ENCODE measurements at places on chromosomes 5 and 9.

- no peak for DNase-seq
Measured at GRCh38 chr9:109411798-109412352, 86.2 kb downstream of the PTPN3 start.

DNA sequence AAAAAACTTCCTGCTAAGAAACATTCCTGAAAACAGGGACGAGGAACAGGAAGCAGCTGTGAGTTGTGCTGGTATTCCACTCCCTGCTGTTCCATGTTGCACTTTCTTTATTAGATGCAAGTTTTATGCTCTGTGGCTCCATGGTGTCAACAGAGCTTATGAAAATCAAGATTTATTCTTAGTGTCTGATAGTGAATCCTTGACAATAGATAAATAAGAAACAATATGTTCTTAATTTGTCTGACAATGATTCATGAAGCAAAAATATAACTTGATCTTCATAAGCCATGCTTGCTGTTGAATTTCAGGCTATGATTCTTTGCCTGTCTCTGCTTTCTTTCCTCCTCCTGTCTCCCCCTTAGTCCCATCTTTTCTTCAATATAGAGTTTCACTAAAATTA is 119.6 kb downstream of the DROSHA start:
- DNase-seq = no peak

DNA sequence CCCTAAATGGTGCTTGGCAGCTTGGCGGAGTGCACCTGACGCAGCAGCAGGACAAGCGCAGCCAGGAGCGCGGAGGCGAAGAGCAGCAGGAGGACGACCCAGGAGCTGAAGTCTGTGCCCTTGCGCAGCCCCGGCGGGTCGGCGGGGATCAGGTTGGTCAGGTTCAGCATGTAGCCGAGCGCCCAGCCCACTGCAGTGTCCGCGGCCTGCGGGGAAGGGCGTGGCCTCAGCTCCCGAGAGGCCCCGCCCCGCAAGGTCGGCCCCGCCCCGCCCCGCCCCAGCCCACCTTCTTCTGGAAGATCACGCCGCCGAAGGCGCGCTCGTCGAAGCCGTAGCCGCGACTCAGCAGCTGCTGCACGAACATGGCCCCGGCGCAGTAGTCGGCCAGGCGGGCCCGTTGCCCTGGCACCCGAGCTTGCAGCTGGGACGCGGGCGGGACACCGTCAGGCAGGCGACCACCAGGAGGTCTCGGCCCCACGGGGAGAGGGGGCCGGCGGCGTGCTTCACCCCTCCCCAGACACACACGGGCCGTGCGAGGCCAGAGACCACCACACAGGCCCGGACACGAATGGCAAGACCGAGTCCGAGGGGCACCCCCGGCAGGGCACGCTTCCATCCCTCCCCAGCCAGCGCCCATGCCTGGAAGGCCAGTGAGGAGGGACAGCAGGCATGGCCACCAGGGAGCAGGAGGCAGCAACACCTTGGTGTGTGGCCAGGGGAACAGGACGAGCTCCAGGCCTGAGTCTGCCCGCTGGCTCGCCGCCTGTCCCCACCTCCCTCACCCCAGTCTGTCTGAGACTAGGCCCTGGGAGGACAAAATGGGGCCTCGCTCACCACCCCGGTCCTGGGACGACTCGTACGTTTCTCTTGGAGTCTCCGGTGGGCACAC is 2.9 kb upstream of the NPDC1 start:
- no peak for DNase-seq

DNA sequence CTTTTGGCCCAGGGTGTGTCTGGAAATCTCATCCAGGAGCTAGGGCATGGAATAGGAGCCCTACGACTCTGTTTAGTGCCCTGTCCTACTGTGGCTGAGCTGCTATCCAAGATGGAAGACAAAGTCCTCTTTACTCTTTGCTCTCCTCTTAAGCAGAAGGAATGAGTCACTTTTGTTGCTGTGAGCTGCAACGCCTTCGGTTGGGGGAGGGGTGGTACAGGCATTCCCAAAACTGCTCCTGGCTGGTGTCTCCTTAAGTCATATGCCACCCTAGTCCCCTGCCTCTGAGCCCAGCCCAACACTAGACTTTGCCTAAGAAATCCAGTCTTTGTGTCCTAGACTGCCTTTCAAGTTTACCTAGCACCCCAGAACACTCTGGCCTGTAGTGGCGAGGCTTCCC is 99.9 kb downstream of the PRR16 start:
- no peak for DNase-seq

DNA sequence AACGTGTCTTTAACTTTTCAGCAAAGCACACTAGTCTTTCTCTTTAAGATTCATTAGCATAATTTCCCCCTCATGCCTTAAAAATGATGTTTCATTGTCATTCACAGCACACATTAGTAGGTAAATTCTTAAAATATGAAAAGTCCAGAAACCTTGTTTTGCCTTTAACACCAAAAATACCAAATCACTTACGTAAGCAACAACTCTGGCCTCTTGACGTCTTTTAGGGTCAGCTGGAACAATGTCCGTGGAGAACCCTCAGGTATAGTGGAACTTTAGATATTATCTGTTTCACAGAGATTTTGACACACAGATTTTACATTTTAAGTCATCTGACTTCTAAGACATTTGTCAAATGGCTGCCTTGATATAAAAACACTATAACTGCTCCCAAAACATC is 30.9 kb downstream of the LNPEP start:
- DNase-seq = no peak

GRCh38 chr5:69134126-69134525 is 32.8 kb upstream of the CCNB1 start:
- no peak for DNase-seq

Data from NCI-H2081 (cell line).